ENCODE measurements at places on chromosomes 3 and 15.

DNA sequence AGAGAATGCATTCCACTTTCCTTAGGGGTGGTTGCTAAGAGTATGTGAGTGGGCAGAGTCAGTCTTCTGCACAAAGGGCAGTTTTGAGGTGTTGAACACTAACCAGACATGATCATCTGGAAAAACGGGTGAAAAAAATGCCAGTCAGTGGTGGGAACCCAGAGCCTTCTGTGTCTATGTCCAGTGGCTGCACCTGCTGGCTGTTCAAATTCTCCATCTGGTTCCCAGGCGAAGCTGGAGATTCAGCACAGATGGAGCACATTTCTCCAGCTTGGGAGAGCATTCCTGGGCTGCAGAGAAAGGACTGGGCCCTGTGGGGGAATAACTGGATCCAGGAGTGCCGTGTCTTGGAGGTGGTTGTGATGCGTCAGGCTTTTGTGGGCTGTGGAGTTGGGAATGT, 74.1 kb downstream of the TRAK1 start:
- no peak for DNase-seq

DNA sequence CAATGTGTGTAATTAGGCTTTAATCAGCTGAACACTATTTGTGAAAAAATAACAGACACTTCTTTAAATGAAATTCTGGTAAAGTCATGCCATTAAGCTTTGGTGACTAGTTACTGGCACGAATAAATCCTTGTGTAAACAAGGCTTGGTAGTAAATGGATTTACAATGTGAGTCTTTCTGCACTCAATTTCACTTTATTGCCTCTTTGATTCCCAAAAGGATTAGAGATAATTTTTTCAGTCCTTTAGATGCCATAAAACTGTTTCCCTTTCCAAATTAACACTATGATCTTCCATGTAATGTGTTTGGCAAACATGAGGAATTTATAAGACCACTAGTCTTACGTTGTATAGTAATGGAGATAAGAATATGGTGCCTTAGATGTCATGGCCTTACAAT, 339.5 kb upstream of the DNAJC19 start:
- no peak for DNase-seq

DNA sequence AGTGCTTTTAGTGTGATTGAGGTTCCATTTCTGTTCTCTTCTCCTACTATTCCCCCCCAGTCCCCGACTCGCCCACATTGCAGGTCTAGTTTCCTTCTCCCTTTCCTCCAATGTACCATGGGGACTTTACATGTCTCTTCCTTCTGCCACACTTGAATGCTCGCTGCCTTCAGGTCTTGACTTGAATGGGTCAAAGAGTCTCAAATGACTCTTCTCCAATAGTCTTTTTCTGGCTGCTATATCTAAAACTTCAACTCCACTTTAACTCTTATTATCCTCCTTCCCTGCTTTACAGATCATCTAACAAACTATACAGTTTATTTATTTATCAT, 213.9 kb upstream of the SLC2A2 start:
- no peak for DNase-seq

DNA sequence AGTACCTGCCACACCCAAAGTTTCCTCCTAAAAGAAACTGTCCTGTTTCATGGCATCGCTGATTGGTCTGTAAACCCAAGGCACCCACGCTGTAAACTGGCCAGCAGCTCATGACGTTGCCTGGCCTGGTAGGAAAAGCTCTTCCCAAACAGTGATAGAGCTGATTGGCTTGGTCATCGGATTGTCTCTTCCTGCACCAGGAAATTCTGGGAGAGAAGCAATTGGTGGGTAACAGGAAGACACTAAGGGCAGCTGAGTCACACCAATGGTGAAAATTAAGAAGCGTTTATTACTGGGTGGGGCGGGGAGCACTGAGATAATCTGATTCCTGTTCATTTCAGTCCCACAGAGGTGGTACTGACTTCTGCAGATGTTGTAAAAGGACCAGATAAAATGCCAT, 31.0 kb downstream of the KLHL6 start:
- DNase-seq, result no peak

- DNase-seq, result no peak
Observed at GRCh38 chr15:56371495-56372147, 6.4 kb downstream of the TEX9 start.

Data from stimulated activated CD4-positive, alpha-beta T cell treated with anti-CD3 and anti-CD28 coated beads, Interleukin-1b, Interleukin-23, amount 100 ng/mL, for 1 hour (primary cell).